ENCODE measurements at places on chromosomes 2 and 18.

DNA sequence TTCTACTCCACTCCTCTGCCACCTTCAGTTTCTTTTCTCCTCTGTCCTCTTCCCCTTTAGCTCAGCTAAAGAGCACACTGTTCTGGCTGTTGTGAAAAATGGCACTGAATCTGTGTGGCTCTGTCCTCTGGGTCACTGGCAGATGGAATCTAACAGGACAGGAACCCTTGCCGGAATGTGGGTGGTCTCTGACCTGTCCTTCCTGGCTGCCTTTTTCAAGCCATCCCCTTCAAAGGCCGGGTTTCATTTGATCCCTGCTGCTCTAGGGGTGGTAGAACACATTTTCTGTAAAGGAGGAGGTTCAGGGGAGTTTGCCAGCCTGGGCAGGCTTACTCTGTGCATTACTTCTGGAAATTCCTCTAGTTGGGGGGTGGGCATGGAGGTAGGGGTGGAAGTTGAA lies 29.9 kb downstream of the MTCL1 start:
- DNase-seq, result no peak

- no peak for DNase-seq
Measured at GRCh38 chr2:17827785-17828184, 11.5 kb downstream of the MSGN1 start.

DNA sequence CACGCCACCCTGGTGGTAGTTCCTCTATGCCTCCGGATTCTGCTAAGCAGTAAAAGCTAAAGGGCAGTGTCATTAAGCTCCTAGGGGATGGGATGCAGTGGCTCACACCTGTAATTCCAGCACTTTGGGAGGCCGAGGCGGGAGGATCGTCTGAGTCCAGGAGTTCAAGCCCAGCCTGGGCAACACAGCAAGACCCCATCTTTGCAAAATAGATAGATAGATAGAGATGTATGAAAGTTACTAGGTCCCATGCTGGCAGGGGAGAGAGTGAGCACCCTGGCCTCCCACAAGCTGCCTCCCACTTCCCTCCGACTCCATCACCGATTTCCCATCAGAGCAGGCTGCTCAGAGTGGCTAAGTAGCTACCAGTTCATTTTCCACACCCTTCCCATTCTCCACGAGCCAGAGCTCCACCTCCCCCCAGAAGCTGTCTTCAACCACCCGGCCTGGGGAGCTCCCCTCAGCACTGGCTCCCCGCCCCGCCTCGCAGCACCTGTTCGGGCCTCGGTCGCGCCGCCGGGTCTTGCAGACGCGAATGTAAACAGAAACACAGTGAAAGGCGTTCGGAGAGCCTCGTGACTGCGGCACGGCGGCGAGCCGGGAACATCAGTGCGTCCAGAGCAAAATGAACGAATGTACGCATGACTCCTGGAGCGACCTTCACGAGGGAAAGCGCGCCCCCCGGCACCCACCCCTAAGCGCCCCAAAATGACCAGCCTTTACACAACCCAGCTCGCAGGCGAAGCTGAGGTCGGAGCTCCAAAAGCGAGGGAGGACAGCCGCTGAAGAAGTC lies 598 bp upstream of the CEP68 start:
- no peak for DNase-seq

DNA sequence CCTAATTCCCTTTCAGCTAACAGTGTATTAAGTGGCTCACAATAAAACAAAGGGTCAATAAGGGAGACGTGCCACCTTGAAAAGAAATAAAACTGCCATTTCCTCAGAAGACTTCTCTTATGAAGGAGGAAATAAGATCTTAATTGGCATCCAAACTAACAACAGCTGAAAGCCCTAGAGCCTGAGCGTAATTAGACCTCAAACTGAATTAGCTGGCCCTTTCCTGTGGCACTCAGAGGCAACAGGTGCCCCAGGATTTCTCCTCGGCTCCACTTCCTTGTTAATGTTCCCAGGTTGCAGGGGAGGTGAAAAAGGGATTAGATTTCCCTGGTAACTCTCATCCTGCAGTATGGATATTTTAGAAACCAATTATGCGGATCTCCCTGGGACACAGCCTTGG lies 804.3 kb downstream of the DCDC2C start:
- DNase-seq, result no peak

GRCh38 chr2:214808981-214809750 lies at the start of gene BARD1:
TSS of gene BARD1 (minus strand) at chr2:214809683. CDS start at chr2:214809569, 114 bp downstream.
- peak; percentile 32 for DNase-seq

DNA sequence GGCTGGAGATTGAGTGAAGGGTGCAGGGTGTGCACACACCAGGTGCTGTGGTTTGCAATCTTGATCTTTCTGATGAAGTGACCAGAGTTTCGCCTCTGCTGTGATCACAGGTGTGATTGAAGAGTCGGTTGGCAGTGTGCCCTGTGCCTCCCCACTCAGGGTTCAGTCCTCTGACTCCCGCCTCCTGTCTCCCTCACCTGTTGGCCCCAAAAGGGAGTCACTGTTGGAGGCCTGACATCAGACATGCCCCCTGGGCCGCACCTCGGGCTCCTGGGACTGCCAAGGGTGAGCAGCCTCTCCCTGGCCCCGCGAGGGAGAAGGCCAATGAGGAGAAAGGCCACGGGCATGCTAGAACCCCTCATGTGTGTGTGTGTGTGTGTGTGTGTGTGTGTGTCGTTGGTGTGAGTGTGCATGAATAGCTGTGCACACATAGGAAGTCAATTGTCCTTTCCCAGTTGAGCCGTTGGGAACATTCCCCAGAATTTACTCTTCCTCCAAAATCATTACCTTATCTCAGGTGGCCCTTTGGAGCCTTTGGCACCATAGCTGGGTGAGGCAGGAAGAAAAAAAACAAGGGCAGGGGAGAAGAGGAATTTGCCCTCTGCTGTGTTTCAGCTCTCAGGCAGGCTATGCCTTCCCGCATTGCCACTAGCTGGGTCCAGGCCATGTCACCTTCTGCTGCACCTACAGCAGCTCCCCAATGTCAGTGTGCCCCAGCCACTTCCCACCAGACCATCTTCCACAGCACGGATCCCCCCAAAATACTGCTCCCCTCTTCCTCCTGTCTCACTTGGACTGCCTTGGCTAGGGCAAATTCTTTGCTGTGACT lies 78.1 kb upstream of the LAPTM4A start:
- DNase-seq, result no peak

- DNase-seq, result no peak
Measured at GRCh38 chr2:181141676-181142075, 161.3 kb downstream of the UBE2E3 start.

GRCh38 chr2:109433486-109433885 lies 180.3 kb downstream of the SEPTIN10 start:
- no peak for DNase-seq

DNA sequence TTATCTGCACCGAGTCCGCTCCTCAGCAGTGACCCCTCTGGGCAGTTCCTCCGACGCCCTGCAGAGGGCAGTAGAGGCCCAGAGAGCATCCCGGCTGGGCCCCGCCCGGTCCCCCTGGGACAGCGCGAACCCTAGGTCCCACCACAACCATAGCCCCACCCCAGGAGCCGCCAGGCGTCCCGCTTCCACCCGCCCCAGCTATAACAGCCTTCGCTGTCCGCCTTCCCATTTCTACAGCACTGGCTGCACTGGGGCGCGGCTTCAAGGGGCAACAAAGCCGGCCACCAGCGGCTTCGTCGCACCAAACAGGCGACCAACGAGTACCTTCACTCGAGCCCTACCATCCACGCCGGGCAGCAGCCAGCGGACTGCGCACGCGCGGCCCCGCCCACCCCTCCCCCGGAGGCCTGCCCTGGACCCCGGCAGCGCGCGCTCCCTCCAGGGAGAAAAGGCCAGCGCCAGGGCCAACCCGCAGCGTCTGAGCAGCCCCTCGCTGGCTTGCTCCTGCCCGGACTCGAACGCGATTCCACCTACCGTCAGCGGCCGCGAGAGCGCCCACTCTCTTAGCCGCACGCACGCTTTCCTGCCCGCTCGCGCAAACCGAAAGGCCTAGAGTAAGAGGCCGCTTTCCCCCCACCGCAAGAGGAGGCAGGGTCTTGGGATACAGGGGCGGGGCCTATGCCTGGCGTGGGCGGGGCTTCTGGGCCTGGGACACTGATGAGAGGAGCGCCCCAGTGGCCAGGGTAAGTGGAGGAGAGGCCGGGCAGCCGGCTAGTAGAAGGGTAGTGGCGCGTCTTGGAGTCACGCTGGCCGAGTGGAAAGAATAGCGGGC lies at the start of gene NHEJ1:
Gene NHEJ1 (minus strand): TSS at position 630 of the 832 bp plus-strand sequence. CDS start 2,453 bp downstream, outside the sequence.
- peak; percentile 94 for DNase-seq

GRCh38 chr2:8382485-8382884 lies 299.4 kb upstream of the ID2 start:
- DNase-seq, result no peak

DNA sequence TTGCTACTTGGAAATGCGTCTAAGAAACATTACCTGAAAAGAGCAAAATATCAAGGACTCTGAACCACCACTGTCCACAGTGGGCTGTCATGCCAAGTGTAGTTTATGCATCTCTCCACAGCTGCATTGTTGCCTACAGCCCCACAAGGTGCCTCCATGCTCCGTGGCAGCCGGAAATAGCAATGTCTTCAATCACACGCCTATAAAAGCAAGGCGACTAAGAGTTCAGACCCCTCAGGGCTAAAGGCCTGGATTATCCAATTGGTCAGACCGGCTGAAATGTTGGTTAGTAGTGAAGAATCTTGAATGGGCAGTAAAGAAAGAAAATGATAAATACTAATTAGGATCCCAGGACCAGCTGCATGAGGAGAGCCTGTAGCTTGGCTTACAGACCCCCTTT lies 114.0 kb upstream of the SLC35G4 start:
- no peak for DNase-seq

- DNase-seq, result no peak
Measured at GRCh38 chr2:144648837-144649465, 129.0 kb upstream of the ZEB2 start.

Data from endothelial cell (in vitro differentiated cells).